ENCODE measurements at places on chromosomes 2 and 18. TPM values are rescaled to one million over a fixed set of nuclear protein-coding genes. Genes with fewer than 3 reads are reported as not detected.

Gene DPP10
- not detected for total RNA-seq

Gene TMEM169
- total RNA-seq = 3.2 TPM

Gene CXCR1
- not detected for total RNA-seq

Gene C2orf15
- 1.6 TPM for total RNA-seq

Gene AQP12A
- not detected for total RNA-seq

Gene ZSWIM2
- total RNA-seq = not detected

Gene SCN7A
- total RNA-seq = not detected

Gene RASGRP3
- total RNA-seq = 0.19 TPM

Gene MC5R
- total RNA-seq = not detected

Gene HRH4
- 0.07 TPM for total RNA-seq

Gene FSIP2
- total RNA-seq = 0.85 TPM

Gene STEAP3
- total RNA-seq = 17.2 TPM

Gene CD302
- total RNA-seq = 1.1 TPM

Gene SPP2
- not detected for total RNA-seq

Gene MAL
- total RNA-seq = 6.1 TPM

Gene SPDYA
- total RNA-seq = 0.28 TPM

Gene PFN4
- not detected for total RNA-seq

Gene STPG4
- not detected for total RNA-seq

Gene NDUFS1
- total RNA-seq = 73.6 TPM

Measured in airway epithelial cell (primary cell).